Stimulated activated CD8-positive, alpha-beta memory T cell treated with anti-CD3 and anti-CD28 coated beads, Interleukin-12 subunit alpha, Interleukin-12 subunit beta, amount 100 ng/mL, for 4 hours (primary cell): ENCODE measurements at places on chromosomes 6 and 20.

DNA sequence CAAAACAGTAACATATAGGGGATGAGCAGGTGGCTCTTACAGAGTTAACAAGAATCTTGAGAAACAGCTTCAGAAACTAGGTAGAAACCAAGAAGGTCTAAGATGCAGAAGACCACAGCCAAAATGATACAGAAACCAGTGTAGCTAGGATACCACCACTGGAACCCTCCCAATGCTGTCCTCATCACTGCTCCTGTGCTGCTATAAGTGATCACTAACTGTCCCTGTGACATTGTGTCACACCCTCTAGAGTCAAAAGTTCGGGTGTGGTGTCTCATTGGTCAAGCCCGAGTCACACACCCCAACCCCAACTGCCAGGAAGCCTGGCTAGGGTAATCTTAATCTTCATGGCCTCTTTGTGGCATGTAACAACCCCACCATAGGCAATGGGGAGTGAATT, 153.1 kb downstream of the RCAN2 start:
- DNase-seq, result no peak

DNA sequence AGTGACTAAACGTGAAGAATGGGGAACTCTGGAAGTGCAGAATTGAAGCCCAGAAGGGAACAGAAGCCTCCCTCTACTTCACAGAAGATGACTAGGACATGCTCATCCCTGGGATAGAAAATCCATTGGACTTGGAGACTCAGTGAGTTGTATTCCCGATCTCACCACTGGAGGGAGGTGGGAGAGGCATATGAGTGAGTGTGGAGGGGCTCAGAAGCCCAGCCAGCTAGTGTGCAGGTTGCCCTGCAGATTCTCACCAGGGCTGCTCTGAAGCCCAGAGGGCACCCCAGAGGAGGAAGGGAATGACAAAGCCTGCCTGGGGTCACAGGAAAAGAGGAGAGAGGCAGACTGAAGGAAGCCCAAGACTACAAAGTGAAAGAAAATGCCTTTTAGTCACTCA, 42.1 kb upstream of the HLA-E start:
- DNase-seq, result no peak

DNA sequence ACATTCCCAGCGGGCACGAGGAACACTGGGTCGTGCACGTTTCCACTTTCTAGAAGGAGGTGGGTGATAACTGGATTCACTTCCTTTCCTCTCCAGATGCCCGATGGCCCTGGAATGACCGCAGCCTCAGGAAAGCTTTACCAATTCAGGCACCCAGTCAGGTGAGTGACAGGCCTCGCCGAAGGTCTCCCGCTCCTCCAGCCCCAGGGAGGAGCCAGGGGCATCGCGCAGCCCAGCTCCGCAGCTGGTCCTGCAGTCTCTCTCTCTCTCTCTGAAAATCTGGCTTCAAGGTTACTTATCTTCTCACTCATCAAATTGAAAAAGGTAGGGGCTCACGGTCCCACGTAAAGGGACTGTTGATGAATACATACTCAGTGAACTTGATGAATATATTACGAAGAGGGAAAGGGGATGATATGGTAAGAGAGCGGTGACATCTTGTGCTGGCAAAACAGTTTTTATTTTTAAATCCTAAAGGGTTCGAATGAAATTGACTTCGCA, 891 bp downstream of the RIPPLY2 start:
- no peak for DNase-seq

DNA sequence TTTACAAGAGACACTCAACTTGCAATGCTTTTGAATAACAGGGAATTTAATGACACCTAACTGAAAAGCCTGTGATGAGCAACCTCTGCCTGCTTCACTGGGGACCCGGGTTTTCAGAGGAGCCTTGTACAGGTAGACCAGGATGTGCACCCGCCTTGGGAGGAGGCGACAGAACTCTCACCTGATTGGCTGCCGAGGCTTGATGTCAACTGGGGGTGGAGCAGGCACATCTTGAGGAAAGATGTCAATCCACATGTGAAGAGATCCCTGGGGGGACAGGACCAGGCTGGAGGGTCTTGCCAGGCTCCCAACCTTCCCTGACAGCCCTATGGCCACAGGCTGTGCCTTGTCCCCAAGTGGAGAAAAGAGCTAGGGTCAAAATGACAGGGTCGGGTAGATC, 19.8 kb downstream of the ERGIC3 start:
- DNase-seq, result no peak

DNA sequence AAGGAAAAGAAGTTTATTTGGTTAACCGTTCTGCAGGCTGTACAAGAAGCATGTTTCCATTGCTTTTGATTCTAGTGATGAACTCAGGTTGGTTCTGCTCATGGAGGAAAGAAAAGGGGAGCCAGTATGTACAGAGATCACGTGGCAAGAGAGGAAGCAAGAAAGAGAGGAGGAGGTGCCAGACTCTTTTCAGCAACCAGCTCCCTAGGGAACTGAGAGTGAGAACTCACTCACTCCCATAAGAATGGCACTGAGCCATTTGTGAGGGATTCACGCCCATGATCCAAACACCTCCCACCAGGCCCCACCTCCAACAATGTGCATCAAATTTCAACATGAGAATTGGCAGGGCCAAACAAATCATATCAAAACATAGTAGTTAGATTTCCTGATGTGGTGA, 649.1 kb downstream of the EPM2A start:
- no peak for DNase-seq

DNA sequence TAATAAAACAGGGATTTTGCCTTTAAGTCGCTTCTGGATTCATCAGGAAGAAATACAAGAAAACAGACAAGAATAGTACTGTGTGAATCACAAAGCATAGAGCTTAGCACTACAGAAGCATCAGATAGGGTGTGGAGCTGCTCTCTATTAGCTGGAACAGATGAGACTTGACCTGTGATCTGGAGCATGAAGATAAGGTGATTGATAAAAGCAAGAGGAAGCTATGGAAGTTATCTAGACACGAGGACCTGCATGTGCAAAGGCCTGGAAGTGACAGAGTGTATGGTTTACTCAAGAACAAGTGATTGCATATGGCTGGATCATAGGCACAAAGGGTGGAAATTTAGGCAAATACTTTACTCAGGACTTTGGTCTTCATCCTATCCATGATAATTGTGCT, 112.9 kb upstream of the MLIP start:
- DNase-seq, result no peak

DNA sequence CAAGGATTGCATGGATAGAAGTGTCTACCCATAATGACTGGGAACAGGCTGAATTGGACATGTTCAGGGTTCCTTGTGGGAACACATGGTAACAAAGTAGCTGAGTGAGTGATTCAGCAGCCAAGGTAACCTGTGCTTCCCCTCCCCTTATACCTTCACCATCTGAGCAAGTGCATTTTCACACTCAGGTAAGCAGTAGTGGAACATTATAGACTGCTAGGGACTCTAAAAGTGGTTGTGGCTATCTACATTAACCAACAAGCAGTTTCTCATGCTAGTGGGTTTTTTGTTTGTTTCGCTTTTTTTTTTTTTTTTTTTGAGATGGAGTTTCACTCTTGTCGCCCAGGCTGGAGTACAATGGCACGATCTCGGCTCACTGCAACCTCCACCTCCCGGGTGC, 41.4 kb downstream of the KIZ start:
- no peak for DNase-seq

- no peak for DNase-seq
These were observed 27.4 kb upstream of the VAPB start for GRCh38 chr20:58361481-58362205.

DNA sequence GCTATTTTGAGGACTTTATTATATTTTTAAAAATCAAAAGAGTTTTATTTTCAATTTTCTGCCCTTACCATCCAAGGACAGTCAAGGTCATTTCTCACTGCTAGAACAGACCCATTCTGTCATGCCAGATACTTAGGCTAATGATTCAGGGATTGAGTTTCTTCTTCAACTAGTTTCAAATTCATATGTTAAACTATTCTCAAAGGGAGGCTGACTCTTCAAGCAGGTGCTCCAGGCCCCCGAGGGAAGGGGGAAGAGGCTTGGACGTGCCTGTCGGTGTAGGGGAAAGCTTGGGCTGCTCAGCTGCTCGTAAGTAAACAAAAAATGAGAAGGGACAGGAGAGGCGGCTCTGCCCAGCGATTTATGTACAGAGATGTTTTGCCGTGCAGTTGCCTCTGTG, 69.4 kb upstream of the MYLIP start:
- no peak for DNase-seq

DNA sequence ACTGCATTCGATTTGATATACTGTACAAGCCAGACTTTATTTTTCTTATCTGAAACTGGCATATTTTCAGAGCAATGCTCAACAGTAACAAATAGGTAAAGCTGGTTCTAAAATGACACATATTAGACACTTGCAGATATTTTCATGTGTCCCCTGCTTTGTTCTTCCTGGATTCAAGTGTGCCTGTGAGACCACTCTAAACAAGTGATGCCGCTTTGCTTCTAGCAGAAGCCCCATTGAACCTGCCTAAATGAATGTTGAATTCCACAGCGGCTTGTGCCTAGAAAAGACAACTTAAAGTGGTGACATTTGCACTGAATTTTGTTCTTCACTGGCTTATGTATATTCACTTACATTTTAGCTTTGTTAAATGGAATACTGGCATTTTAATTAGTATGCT, 115.7 kb downstream of the AKAP7 start:
- no peak for DNase-seq

DNA sequence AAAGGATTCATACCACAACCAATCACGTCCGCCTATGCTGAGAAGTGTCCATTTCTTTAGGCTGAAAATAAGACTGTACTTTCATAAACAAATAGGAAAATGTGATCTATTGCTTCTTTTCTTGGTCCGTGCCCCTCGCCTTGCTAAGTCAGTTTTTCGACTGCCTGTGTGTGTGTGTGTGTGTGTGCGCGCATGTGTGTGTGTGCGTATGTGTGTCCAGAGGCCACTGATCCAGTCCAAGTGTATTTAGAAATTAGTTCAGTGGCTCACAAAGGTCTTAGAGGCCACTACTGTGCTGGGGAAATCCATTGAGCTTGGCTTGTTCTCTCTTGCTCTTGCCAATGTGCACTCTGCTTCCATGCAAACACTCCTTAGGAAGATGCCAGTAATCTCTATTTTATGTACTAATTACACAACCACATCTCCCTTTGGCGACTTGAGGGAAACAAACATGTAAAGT, 50.5 kb downstream of the SLC22A23 start:
- DNase-seq, result no peak

DNA sequence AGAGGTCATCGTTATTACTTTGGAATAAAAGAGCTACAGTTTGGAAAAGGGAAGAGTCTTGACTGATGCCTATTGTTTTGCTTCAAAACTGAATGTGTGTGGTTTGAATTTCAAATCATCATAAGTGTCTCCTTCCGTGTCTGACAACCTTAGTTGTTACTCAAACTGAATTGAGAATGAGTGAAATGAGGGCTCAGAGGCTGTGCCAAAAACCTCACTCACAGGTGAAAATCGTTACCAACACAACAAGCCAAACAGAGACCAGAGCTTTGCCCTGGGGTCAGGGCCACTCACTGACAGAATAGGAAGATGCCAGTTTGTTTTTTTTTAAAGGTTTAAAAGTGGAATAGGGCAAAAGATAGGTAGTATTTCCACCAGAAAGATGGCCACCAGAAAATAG, 15.2 kb upstream of the SIRT5 start:
- no peak for DNase-seq

GRCh38 chr6:20711518-20711917, 177.3 kb downstream of the CDKAL1 start:
- no peak for DNase-seq

GRCh38 chr6:28107506-28107905, 16.9 kb upstream of the ZSCAN16 start:
- DNase-seq, result no peak

- no peak for DNase-seq
These were observed 332.2 kb upstream of the RSPO3 start for GRCh38 chr6:126786262-126786661.

- DNase-seq, result no peak
These were observed 115.7 kb upstream of the CLDN20 start for GRCh38 chr6:155147958-155148663.

- DNase-seq, result no peak
These were observed 3.0 kb upstream of the C4A start for GRCh38 chr6:31978831-31979230.

DNA sequence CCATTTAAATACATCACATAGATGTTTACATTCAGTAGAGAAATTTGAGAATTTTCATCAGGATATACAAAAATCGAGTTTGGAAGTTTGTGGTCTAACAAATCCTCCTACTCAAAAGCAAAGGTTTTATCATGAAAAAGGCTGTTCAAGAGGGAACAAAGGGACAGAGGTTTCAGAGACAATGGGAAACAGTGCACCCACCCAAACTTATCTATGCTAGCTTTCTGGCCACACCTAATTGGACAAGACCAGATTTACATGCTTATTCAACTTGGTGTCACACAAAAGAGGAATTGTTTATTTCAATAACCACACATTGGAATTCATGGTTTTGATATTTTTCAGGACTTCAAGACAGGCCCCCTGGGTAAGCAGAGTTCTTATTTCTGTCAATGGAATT, 28.4 kb upstream of the RSPO3 start:
- no peak for DNase-seq

- no peak for DNase-seq
These were observed 3.6 kb upstream of the NHLRC1 start for GRCh38 chr6:18126121-18126520.

- no peak for DNase-seq
These were observed 86.5 kb upstream of the MYL9 start for GRCh38 chr20:36454698-36455427.

- DNase-seq, result no peak
These were observed 299.2 kb downstream of the EYA4 start for GRCh38 chr6:133540361-133540760.

- DNase-seq, result no peak
These were observed 21.1 kb downstream of the RPRD1B start for GRCh38 chr20:38054647-38055046.

- DNase-seq, result no peak
These were observed 349.4 kb downstream of the PREX1 start for GRCh38 chr20:48478370-48478769.

DNA sequence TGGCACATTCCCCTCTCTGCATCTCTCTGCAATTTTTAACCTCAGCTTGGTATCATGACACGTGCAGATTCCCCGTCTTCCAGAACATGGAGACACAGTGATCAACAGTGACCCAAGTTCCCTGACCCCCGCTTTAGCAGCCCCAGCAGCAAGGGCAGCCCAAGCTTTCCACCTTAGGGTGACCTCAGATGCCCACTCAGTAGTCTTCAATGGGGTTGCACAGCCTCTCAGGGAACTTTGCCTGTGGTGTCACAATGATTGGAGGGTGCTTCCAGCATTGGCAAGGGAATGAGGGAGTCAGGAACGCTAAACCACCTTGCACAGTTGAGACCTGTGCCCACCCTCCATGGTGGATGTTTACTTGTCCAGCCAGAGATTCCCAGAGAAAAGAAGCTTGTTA, 287.1 kb upstream of the CDH4 start:
- DNase-seq, result no peak

- no peak for DNase-seq
These were observed 316.2 kb upstream of the CDYL start for GRCh38 chr6:4459996-4460395.

DNA sequence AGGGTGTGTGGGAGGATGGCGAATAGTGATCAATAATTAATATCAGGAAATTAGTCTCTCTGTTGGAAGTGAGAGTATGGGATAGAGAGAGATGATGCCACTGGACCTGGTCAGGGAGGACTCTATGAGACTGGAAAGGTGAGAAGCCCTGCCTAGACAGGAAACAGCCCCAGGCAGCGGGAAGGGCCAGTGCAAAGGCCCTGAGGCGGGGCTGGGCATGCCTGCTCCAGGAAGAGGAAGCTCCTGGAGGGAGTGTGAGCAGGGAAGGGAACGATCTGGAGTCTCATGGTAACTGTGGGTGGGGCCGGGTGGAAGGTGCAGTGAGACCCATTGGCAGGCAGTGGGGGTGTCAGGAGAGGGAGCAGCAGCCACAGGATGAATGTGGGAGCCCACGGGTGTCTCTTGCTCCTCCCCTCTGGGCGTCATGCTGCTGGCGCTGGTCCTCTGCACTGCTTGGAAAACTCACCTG, 1.8 kb upstream of the CST3 start:
- DNase-seq, result no peak
